Anterior cingulate cortex (tissue), 58 donors: ENCODE measurements at places on chromosomes 1 and 21.

GRCh38 chr1:7988576-7988975 lies 27.1 kb downstream of the PARK7 start:
- no peak for DNase-seq

DNA sequence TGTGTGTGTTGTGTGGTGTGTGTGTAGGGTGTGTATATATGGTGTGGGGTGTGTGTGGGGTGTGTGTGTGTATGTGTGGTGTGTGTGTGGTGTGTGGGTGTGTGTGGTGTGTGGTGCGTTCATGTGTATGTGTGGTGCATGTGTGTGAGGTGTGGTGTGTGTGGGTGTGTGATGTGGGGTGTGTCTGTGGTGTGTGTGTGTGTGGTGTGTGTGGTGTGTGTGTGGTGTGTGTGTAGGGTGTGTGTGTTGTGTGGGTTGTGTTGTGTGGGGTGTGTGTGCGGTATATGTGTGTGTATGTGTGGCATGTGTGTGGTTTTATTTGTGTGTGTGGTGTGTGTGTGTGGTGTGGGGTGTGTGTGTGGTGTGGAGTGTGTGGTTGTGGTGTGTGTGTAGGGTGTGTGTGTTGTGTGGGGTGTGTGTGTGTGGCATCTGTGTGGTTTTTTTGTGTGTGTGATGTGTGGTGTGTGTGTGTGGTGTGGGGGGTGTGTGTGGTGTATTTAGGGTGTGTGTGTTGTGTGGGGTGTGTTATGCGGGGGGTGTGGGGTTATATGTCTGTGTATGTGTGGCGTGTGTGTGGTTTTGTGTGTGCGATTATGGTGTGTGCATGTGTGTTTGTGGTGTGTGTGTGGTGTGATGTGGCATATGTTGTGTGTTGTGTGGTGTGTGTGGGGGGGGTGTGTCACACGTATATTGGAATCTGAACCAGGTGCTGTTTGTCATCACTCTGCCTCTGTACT lies 17.1 kb upstream of the ZBTB21 start:
- DNase-seq, result no peak

DNA sequence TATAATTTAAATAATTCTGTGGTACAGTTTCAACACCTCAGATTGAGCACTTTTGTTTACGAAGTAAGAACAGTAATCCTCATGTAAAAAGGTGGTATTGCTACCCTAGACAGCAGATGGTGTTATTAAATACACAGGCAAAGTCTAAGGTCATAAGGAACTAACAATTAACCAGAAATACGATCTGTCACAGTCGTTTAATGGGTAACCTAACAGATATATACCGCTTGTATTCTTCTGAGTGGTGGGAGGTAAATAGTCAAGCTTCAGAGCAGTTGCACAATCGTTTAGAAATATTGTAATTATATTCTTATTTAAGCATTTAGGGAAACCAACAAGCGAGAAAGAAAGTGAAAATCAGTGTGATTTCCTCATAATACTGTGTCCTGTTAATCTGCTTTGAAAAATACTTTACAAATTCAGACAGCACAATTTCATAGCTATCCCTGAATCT lies 9.8 kb upstream of the IRF2BP2 start:
- no peak for DNase-seq

- no peak for DNase-seq
Measured at GRCh38 chr1:61626816-61627215, 98.1 kb downstream of the TM2D1 start.

DNA sequence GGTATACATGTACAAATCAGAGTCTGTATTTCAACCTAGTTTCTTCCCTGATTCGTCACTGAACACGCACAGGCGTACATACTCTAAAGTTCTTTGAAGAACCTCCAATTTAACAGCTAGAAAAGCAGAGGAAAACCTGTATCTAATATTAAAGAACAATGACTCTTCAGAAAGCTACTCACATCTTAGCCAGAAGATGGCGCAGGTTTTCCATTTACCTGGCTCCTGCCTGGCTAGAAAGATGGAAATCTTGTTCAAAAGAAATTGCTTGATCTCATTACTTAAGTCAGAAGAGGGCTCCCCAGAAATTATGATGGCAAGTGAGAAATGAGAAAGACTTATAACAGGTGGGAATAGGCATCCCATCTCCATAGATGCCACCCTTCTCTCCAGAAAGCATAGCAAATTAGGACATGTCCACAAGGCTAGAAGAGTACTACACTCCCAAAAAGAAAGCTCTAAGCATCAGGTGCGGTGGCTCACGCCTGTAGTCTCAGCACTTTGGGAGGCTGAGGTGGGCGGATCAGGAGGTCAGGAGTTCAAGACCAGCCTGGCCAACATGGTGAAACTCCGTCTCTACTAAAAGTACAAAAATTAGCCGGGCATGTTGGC lies 19.0 kb upstream of the L1TD1 start:
- DNase-seq, result no peak
